ENCODE measurements at places on chromosomes 1 and 21. TPM values are rescaled to one million over a fixed set of nuclear protein-coding genes. Genes with fewer than 3 reads are reported as not detected.
A peak's percentile ranks its signal among the peaks of the same experiment; 100 is the strongest.

DNA sequence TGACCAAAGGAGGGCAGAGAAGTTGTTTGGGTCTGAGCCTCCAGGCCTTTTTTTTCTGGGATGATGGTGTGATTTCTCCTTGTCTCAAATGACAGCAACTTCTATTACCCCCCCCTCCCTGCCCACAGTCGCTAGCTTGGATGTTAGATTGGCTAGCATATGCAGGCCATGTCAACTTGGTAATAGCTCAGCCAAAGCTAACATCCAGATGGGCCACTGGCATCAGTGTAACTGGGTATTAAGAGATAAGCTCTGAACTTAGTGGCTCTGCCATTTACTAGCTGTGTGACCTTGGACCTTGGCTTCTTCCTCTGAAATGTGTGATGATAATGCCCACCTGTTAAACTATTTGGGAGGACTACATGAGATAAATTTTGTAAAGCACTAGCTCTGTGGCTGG is 86.9 kb upstream of the TSPAN2 start:
- no peak for DNase-seq

The MARK1 gene
- 20.9 TPM for total RNA-seq

DNA sequence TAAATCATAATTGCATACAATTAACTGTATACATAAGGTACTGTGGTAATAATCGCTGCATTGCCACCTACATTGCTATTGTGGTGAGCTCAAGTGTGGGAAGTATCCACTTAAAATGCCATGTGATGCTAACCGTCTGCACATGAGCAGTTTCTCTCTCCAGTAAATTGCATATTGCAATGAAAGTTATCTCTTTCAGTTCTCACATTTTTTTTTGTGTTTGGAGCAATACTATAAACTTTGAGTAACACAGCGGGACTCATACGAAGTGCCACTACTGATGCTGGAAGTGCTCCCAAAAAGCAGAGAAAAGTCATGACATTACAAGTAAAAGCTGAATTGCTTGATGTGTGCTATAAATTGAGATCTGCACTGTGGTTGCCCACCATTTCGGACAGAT is 38.5 kb downstream of the DISC1 start:
- no peak for DNase-seq

- no peak for DNase-seq
Observed at GRCh38 chr1:173870252-173871075, 2.3 kb downstream of the ZBTB37 start.

DNA sequence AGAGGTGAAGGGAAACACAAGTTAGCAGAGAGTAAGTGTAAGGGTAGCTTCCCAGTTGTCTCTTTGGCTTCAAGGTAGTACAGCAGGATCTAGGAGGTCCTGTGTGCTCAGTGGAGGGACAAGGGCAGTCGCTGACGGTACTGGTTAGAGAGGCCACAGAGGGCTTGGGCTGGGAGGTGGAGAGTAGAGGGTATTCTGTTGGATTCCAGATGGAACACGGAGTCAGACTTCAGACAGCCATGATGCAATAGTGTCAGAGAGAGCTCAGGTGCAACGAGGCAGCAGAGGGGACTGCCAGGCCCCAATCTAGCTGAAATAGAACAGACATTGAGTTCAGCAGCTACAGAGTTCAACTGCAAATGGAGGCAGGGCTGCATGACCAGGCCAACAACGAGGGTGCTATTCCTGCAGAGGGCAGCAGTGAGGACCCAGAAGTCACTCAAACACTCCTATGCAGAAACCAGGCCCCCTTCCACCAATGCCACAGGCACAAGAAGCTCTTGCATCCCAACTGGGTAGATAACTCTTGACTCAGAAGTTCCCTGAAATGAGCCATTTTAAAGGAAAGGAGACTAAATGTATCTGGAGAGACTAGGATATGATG is 325.0 kb upstream of the ESRRG start:
- DNase-seq, result no peak

DNA sequence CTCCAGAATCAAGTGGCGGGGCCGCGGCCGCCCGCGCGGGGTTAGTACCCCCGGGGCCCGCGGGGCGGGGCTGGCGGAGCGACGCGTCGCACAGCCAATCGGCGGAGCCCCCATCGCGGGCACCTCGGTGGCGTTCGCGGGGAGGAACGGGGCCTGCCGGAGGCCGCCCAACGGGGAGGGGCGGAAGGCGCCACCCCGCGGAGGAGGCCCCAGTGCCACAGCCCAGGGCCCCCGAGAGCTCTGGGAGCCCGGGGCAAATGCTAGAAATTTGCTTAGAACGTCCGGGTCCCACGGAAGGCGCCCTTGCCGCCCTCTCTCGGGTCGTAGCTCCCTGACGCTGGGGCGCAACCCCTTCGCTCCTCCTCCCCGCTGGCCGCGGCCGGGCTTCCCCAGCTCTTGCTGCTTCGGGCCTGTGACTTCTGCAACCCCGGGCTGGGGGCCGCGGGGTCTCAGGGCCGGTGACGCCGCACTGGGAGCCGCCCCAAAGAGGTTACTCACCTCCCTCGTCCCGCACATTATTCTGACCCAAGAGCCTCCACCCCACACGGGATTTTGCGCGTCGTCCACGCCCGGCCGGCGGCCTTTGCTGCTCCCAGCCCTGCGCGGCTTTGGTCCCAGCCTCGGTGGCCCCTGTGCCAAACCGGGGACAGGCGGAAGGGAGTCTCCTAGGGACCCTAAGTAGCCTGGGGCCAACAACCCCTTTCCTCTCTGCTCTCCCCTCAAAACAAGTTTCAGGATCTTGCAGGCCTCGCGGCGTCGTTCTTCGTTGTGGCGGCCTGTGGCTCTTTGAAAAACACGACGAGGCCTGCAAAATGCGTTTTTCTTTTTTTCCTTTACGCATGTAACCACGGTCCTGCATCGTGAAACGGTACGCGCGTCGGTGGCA is at the start of gene RUNX3:
RUNX3 (minus strand) TSS at position 17 of the 886 bp plus-strand sequence. CDS start 408 bp downstream, outside the sequence.
- peak; percentile 37 for DNase-seq

The FNDC5 gene
- 19.1 TPM for total RNA-seq

The USH2A gene
- total RNA-seq, result not detected

The ADAMTS4 gene
- total RNA-seq, result 0.55 TPM

GRCh38 chr21:29114765-29115500 is 15.5 kb upstream of the MAP3K7CL start:
- DNase-seq, result no peak

The NBPF4 gene
- total RNA-seq, result not detected

DNA sequence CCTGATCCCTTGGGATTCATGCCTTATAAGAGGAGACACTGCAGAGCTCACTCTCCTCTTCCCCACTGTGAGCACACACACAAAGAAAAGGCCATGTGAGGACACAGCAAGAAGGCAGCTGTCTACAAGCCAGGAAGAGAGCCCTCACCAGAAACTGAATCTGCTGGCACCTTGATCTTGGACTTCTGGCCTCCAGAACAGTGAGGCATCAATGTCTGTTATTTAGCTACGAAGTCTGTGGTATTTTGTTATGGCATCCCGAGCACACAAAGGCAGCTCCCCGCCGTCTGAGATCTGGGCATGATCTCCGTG is 47.1 kb upstream of the RPL11 start:
- DNase-seq, result no peak

The ASCL5 gene
- total RNA-seq, result not detected

- no peak for DNase-seq
Observed at GRCh38 chr1:31640964-31641363, 3.7 kb downstream of the PEF1 start.

- DNase-seq, result no peak
Observed at GRCh38 chr21:45833414-45833813, 148.2 kb upstream of the COL6A1 start.

GRCh38 chr21:42219606-42220137 is 732 bp downstream of the ABCG1 start:
- no peak for DNase-seq
